ENCODE measurements at places on chromosomes 4 and X.

- DNase-seq, result no peak
Measured at GRCh38 chrX:41558531-41558930, 111.4 kb downstream of the NYX start.

- DNase-seq, result no peak
Measured at GRCh38 chrX:11437642-11438379, 144.6 kb downstream of the AMELX start.

- DNase-seq, result no peak
Measured at GRCh38 chrX:24259544-24260240, 54.2 kb downstream of the SUPT20HL2 start.

GRCh38 chr4:111435986-111436744, 709.1 kb upstream of the FAM241A start:
- DNase-seq, result no peak

DNA sequence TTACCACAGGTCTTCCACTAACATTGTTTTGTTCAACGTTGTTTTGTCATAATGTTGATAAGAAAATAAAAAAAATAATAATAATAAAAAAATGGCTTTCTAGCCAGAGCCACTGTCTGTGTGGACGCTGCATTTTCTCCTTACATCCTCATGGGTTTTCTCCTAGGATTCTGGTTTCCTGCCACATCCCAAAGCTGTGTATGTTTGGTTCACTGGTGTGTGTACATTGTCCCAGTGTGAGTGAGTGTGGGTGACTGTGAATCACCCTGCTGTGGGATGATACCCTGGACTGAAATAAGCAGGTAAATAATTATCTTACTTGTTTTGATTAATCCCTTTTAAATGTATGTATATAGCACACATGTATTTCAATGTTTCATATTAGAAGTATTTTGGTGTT, 2154.4 kb upstream of the AGA start:
- no peak for DNase-seq

DNA sequence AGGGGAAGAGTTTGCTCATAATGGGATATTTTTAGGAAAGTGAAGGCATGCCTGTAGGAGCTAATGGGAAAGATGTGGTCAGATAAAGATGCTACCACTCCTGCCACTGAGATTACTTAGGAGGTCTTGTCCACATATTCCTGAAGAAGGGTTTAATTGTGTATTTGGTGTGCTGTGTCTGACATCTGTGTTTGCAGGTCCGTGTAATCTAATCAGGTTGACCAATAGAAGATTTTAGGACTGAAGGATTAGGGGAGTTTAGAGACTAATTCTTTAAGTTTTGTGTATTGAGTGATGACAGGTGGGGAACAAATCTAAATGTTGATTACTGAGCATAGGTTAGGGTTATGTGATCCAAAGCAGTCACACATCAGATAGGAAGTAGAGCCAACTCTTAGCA, 57.2 kb downstream of the JADE1 start:
- no peak for DNase-seq

GRCh38 chr4:13710246-13710885, 82.8 kb upstream of the BOD1L1 start:
- DNase-seq, result no peak

DNA sequence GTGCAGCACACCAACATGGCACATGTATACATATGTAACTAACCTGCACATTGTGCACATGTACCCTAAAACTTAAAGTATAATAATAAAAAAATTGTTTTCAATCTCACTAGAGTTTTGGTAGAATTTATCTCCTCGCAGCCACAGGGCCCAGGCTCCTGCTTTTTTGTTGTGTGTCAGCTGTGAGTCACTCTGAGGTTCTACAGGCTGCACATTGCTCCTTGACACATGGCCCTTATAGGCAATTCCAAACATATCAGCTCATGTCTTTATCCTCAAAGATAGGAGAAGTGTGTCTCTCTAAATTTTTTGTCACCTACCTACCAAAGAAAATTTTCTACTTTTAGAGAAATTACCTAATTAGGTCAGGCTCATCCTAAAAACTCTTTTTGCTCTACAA, 252.1 kb upstream of the ADGRL3 start:
- DNase-seq, result no peak

GRCh38 chr4:105683038-105683437, 25.5 kb downstream of the INTS12 start:
- no peak for DNase-seq

DNA sequence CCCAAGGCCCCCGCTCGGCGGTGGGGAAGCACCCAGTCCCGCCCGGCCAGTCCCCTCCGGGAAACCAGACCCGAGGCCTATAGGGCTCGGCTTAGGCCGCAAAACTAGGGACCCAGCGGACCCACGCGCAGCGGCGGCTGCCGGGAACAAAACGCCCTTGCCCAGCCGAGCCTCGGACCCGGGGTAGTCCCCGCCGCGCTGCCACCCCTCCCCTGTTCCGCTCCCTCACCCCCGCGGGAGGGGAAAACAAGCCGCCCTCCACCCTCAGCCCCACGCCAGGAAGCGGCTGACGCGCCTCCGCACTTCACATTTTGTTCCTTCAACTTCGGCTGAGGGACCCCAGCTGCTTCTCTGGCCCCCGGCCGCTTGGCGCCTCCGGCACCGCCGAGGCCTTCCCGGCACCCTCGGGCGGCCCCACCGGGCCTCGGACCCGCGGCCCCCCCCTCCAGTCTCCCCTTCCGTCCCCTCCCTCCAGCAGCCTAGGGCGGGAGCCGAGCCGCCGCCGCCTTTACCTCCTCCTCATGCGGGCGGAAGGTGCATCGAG, 694 bp downstream of the PDS5A start:
- DNase-seq, result peak; percentile 40

DNA sequence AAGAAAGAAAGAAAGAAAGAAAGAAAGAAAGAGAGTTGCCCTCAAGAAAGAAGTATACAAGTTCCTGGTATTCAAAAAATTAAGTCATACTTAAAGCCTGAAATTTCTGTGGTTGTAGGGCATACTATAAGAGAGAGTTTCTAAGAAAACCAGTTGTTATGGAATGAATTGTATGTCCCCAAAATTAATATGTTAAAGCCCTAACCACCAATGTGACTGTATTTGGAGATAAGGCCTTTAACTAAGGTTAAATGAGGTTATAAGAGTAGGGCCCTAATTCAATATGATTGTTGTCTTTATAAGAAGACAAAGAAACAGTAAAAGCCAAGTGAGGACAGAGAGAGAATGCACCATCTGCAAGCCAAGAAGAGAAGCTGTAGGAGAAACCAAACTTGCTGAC, 521.1 kb downstream of the CCSER1 start:
- DNase-seq, result no peak

GRCh38 chr4:64774626-64775025, 365.4 kb upstream of the TECRL start:
- no peak for DNase-seq

- DNase-seq, result no peak
Measured at GRCh38 chr4:173009129-173009823, 159.3 kb upstream of the GALNT7 start.

DNA sequence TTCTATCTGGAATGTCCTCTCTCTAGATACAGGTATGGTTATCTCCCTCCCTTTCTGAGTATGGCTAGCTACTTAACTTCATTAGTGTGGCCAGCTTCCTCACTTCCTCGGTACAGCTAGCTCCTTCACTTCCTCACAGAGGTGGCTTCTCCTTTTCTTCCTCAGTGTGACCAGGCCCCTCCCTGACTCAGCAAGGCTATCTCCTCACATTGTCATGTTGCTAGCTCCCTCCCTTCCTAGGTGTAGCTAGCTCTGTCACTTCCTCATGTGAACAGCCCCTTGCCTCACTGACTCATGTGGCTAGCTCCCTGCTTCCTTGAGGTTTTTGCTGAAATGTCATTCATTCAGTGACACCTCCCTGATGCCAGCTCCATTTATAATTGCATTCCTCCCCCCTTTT, 67.3 kb upstream of the DDIT4L start:
- DNase-seq, result no peak

DNA sequence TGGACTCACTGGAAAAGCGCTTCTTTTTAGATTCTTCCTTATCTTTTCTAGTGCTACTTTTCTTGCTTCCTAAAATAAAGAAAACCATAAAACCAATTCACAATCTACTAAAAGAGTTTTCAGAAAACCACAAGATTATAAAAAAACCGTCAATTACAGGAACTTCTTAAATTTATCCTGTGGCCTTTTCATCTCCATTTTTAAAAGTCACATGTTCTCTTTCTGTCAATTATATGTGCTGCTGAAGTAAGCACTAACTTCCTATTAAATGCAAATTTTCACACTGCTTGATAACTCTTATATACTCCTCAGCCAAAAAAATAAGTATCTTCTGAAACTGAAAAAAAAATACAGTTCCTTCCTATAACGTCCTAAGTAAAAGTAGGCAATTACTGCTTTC, 32.8 kb downstream of the CENPC start:
- no peak for DNase-seq

- DNase-seq, result no peak
Measured at GRCh38 chrX:118884552-118885138, 61.0 kb downstream of the ZCCHC12 start.

GRCh38 chr4:138678985-138679746, 336.4 kb upstream of the NOCT start:
- DNase-seq, result no peak

GRCh38 chrX:154436983-154437752, at the start of gene GDI1:
TSS of gene GDI1 (plus strand) at chrX:154437154. CDS start at chrX:154437255, 101 bp downstream.
- DNase-seq, result peak; percentile 18

- no peak for DNase-seq
Measured at GRCh38 chr4:143183513-143184216, 1.1 kb upstream of the USP38 start.

DNA sequence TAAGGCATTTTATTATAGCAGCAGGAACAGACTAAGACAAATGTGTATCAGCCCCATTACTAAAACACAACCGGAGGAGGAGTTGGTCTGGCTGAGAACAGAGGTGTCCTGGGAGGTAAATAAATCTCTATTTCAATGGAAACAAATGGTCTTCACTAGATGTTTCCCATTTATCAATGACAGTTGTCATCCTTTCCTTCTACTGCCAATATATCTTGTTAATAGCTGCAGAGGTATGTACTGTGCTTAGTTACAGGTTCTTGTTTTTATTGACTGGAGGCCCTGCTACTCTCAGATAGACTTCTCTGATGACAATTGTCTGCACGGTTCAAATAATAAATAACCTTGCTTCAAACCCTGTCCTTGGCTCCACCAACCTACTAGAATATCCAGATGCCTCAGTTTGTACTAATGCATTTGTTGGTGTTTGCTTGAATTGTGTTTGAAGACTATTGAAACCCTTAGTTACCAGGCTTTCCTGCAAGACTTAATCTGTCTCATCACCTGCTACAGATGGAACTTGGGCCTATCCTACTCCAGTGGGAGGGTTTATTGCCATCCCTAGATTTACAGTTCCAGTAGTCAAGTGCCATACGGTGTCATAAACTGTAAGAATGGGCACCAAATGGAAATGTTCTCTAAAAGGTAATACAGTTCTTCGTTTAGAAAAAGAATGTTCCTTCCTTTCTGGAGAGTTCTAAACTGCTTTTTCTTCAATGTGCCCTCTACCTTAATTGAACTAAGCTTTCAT, 29.8 kb upstream of the HPGDS start:
- DNase-seq, result no peak

- DNase-seq, result no peak
Measured at GRCh38 chrX:110914281-110914680, 118.7 kb upstream of the CHRDL1 start.

GRCh38 chr4:48203819-48204218, 65.8 kb downstream of the TEC start:
- no peak for DNase-seq

GRCh38 chrX:16603822-16604221, 46.1 kb upstream of the S100G start:
- no peak for DNase-seq

GRCh38 chrX:10041383-10041782, 74.2 kb downstream of the CLDN34 start:
- no peak for DNase-seq

GRCh38 chr4:4735136-4735750, 124.2 kb upstream of the MSX1 start:
- no peak for DNase-seq

- DNase-seq, result no peak
Measured at GRCh38 chrX:20204351-20204750, 62.4 kb downstream of the RPS6KA3 start.

- DNase-seq, result no peak
Measured at GRCh38 chrX:19798423-19798822, 89.0 kb downstream of the SH3KBP1 start.

DNA sequence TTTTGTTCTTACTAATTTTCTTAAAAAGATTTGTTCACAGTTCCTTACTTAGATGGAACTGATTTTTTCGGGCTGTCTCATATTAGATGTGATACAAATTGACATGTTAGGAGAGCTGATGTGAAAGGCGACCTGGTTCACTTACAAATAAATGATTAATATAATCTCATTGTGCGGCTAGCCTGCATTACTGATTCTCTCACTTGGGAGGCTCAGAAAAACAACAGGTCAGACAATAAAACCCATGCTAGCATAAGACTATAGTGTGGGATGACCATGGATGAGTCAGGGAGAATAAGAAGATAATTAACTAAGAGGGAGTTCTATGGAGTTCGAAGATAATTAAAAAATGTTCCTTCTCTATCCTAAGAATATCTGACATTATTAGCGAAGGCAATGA, 40.8 kb downstream of the RTL9 start:
- no peak for DNase-seq

DNA sequence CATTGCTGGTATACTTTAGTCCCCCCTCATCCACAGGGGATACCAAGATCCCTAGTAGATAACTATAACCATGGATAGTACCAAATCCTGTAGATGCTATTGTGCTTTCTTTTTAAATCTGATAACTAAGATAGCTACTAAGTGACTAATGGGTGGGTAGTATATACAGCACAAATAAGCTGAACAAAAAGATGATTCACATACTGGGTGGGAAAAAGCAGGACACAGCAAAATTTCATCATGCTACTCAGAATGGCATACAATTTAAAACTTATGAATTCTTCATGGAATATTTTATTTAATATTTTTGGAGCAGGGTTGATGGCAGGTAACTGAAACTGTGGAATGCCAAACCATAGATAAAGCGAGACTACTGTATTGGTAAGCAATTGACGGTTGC, 161.6 kb downstream of the IL15 start:
- DNase-seq, result no peak

DNA sequence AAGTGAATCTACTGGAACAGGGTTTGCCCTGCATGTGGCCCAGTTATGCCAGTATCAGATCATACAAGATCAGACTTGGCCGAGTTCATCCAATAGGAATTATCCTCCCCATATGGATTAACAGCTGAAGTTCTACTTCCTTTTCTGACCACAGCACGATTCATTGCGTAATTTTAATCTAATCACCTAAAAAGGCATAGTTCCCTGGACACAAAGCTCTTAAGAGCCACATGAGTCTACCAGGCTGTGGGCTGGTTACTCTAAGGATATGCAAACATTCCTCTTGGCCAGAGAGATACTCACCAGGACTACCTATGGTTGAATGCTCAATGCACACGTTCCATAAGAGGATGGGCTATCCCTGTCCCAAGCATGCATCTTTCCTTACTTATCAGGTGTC, 46.9 kb downstream of the CHST7 start:
- DNase-seq, result no peak

- DNase-seq, result no peak
Measured at GRCh38 chr4:109979920-109980717, 67.4 kb downstream of the EGF start.

GRCh38 chr4:7048642-7049041, 5.5 kb downstream of the TADA2B start:
- DNase-seq, result no peak

GRCh38 chr4:73387552-73387951, 16.5 kb upstream of the ALB start:
- DNase-seq, result no peak

Data from stimulated activated CD4-positive, alpha-beta T cell treated with anti-CD3 and anti-CD28 coated beads, Interleukin-15, amount 100 ng/mL, for 1 hour (primary cell).